Activated CD4-positive, alpha-beta T cell treated with anti-CD3 and anti-CD28 coated beads, Interleukin-2, amount 50 U/mL, for 16 hours (primary cell): ENCODE measurements at places on chromosomes 16 and 17.

- no peak for DNase-seq
These were observed 93.7 kb upstream of the TMEM97 start for GRCh38 chr17:28225271-28225670.

- no peak for DNase-seq
These were observed 58.2 kb downstream of the NACA2 start for GRCh38 chr17:61532826-61533225.

- no peak for DNase-seq
These were observed 6.7 kb downstream of the SLC13A5 start for GRCh38 chr17:6706499-6706898.

- no peak for DNase-seq
These were observed 238.8 kb downstream of the MRTFB start for GRCh38 chr16:14309906-14310305.

- peak; percentile 46 for DNase-seq
These were observed 3.0 kb downstream of the CYLD start for GRCh38 chr16:50744881-50745280.

DNA sequence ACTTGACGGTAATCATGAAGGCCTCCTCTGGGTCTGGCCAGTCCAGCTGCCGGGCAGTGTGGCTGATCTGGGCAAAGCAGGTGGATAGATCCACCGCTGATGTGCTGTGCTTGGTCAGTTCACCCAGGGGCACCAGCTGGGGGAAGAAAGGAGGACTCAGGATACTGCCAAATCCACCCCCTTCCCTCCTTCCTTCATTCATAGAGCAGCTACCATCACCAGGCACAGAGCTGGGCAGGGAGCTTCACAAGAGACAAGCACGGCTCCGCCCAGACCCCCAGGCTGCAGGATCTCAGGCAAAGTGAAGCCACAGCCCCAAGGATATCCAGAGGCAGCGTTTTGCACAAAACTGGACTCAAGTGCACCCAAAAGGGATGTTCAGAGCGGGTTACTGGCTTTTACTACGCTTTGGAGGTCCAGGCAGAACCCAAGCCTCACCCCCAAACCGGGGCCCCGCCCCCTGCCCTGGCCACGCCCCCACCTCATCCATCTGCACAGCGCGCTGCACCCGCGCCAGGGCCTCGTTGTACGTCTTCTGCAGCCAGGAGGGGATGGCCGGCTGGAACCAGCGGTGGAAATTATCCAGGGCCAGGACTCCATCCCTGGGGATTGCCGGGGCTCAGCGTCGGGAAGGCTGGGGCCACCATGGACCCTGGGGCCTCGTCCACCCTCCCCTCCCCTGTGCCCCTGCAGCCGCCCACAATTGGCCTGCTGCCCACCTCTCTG, 9.1 kb downstream of the UNC13D start:
- no peak for DNase-seq

DNA sequence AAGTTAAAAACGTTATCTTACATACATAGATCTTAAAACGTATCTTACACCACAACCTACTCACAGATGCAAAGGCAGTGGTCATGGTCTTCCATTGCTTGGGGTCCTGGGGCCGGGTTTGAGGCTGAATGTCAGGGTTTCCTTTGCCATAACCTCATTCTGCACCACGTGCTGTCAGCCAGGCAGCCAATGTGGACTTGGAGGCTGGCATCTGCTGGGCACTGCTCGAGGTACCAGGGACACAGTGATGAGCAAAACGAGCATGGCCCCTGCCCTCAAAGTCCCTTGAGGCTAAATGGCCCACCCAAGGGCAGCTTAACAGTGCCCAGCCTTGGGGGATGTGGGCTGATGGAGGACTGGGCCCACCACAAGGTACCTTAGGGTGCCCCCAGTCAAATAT, 35.8 kb upstream of the RGS9 start:
- DNase-seq = no peak

- no peak for DNase-seq
These were observed 1.3 kb upstream of the CCL15 start for GRCh38 chr17:36002631-36003030.

GRCh38 chr17:52673791-52674190, 515.3 kb upstream of the CA10 start:
- DNase-seq = no peak

- DNase-seq = no peak
These were observed 8.1 kb downstream of the CNP start for GRCh38 chr17:41974658-41975057.

- DNase-seq = peak; percentile 82
These were observed 1.4 kb upstream of the CEMP1 start for GRCh38 chr16:2532494-2533141.

DNA sequence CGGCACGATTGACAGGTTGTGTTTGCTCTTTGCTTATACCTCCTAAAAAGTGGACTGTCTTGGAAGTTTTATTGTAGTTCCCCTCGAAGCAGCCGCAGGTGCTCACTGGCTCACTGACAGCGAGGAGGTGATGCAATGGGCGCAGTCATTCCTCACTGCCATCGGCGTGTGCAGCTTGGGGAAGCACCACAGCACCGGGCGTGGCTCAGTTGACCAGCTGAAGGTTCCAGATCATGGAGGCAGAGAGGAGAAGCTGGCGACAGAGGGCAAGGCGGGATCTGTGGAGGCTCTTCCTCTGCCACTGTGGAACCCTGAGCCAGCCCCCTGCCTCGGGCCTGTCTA, 72.1 kb upstream of the TNRC6C start:
- no peak for DNase-seq

GRCh38 chr16:47323241-47323640, 137.6 kb downstream of the ITFG1 start:
- no peak for DNase-seq

DNA sequence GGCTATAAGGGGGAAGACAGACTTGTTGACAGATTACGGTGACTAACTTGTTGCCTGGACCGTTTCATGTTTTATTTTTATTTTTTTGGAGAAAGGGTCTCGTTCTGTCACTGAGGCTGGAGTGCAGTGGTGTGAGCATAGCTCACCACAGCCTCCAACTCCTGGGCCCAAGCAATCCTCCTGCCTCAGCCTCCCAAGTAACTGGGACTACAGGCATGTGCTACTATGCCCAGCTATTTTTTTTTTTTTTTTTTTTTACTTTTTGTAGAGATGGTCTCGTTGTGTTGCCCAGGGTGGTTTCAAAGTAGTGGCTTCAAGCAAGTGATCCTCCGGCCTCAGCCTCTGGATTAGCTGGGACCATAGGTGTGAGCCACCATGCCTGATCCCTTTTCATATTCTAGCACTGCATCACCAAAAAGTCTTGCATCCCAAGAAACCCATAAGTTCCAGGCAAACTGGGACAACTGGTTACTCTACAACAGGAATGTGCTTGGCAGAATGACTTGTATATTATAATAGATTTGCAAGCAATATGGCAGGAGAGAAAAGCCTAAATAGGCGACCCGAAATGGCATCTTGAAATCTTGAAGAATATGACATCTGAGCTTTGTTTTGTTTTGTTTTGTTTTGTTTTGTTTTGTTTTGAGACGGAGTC, 2.2 kb upstream of the WDR59 start:
- no peak for DNase-seq
